ENCODE measurements at places on chromosomes 4 and X.

DNA sequence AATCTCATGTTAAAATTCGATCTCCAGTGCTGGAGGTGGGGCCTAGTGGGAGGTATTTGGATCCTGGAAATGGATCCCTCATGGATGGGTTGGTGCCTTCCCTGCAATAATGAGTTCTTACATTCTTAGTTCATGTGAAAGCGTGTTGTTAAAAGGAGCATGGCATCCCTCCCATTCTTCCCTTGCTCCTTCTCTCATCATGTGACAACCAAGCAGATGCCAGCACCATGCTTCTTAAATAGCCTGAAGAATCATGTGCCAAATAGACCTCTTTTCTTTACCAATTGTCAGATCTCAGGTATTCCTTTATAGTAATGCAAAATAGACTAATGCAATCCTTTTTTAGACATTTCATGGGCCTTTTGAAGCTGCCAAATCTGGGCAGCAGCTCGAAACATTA is 29.0 kb upstream of the CLNK start:
- no peak for DNase-seq

DNA sequence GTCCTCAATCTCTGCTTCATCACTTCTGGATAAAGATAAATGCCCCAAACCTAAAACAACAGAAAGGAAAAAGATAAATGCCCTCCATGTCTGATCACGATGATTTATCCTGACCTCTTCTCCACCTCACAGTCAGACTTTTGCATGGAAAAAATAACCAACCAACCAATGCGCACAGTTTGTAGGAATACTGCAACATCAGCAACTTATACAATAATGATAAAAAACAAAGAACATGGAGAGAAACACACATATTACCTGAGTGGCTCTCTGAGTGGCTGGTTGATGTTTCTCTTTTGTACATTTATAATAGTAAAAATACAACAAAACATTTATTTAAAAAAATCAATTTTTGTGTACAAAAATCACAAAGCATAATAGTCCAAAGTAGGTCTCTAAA is 93.0 kb upstream of the PUDP start:
- no peak for DNase-seq

DNA sequence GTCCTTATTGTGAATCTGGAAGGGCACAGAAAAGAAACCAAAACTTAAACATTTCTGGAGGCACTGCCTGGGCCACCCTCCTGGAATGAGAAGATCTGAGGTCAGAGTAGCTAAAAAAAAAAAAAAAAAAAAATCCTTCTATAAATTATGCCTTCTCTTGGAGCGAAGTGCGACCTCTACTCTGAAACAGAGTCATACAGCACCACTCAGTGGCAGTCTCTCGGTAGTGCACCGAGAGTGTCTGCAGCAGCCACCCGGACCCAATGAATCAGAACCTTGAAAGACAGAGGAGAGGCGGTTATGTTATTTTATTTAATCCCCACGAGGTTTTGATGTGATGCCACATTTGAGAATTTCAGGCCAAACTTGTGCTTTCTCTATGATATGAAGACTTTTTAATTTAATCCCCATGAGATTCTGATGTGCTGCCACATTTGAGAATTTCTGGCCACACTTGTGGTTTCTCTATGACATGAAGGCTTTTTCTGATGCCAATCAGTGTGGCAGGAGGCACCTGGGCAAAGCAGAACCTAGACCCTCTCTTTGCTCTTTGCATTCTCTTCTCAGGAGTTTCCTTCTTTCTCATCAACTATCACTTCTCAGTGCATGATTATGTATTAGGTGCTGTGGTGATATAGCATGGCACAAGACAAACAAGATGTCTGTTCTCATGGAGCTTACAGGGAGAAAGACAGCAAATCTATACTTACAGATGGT is 5.6 kb upstream of the CT47C1 start:
- peak; percentile 63 for DNase-seq

GRCh38 chrX:40094900-40095582 is 2.7 kb downstream of the BCOR start:
- no peak for DNase-seq

GRCh38 chr4:122695226-122695625 is 37.3 kb upstream of the BBS12 start:
- DNase-seq = no peak

GRCh38 chrX:45628041-45628440 is 427.4 kb upstream of the DIPK2B start:
- no peak for DNase-seq

GRCh38 chrX:132384301-132384700 is 104.5 kb downstream of the MBNL3 start:
- DNase-seq = no peak

GRCh38 chrX:82412858-82413257 is 1095.2 kb upstream of the POU3F4 start:
- no peak for DNase-seq

DNA sequence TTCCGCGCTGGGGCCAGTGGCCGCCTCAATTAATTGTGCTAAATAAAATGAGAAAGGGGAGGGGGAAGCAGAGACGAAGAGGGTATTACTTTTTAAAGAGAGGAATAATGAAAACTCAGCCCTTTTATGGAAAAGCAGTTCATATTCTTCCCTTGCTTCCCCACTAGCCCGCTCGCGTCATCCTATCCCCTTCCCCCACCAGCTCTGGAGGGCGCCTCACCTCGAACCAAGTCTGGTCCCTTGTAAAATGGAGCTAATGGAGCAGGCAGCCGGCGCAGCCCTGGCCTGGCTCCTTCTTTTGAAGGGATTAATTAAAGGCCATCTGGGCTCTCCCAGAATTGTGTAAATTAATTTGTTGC is 511 bp upstream of the NKX6-1 start:
- no peak for DNase-seq

DNA sequence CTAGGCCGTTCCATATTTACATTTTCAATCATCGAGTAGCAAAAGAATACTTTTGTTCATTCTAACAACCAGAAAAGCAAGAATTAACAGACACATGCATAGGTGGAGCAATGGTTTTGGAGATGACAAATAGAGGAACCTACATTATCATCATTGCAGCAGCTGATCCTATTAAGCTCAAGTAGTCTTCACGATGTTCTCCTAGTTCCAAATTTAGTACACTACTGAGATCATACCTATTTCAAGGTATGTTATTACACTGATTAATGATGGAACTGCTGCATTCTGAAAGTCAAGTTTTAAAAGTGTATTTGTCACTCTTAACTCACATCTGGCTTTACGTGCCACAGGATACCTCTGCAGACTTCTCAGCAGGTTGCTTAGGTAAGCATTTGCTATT is 87.4 kb downstream of the ADGRA3 start:
- no peak for DNase-seq

DNA sequence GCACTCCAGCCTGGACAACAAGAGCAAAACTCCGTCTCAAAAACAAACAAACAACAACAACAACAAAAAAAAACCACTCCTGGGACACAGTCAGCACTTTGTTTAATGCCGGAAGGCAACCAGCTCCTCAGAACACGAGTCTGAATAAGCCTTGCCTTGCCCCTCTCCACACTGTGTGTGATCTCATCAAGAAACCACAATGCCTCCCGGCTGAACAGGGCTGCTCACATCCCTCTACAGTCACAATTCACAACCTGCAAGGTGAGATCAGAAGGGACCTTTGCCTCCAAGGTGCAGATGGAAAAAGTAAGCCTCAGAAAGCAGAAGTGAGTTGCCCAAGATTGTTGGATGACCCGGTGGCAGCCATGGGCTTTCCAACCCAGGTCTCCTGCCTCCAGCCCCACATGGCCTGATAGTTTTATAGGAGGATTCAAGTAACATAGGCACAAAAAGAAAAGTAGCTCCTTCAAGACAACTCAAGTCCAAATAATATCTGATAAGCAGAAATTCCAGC is 80.8 kb downstream of the JAKMIP1 start:
- DNase-seq = no peak

DNA sequence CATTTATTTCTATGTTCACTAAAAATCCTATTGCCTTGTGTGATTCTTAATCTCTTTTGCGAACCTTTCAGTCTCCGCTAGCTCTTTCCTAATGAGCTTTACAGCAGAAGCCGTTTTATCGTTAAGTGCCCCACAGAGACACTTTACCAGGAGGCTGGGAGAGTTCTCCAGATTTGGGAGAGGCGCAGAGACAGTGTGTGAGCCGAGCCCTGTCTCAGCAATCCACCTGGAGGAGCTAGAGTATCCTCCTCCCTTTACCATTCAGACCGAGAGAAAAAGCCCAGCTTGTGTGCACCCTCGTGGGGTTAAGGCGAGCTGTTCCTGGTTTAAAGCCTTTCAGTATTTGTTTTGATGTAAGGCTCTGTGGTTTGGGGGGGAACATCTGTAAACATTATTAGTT is 54.9 kb upstream of the MTM1 start:
- DNase-seq = no peak

- DNase-seq = no peak
These were observed 68.5 kb downstream of the CYTL1 start for GRCh38 chr4:4950561-4951290.

DNA sequence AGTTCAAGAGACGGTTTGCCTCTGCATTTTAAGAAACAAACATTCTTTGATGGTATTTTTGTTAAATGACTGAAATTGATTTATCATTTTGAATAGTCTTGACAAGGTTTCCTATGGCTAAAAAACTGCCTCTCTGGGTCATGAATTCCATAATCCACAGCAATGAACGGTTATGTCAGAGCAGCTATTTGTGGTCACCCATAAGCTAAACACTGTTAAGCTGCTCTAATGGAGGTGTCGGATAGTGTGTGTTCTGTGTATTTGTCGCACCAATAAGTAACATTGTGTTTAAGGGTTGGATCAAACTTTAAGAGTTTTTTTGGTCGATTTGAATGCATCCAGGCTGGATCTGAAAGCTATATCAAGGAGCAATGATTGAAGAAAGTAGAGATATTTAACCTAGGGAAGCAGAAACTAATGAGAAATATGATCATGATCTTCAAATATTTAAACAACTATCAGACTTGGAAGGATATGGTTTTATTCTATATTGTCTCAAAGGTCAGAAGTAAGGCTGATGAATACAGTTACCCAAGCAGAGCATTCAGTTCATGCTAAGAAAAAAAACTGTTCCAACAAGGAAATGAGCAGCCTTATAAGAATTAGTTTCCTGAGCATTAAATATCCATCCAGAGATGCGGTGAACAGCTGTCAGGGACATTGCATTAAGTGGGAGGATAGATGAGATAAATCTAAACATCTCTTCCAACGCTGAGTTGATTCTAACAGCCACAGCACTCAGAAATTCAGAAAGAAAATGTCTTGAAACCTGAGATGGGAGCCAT is 232.3 kb upstream of the RPS6KA3 start:
- DNase-seq = no peak

DNA sequence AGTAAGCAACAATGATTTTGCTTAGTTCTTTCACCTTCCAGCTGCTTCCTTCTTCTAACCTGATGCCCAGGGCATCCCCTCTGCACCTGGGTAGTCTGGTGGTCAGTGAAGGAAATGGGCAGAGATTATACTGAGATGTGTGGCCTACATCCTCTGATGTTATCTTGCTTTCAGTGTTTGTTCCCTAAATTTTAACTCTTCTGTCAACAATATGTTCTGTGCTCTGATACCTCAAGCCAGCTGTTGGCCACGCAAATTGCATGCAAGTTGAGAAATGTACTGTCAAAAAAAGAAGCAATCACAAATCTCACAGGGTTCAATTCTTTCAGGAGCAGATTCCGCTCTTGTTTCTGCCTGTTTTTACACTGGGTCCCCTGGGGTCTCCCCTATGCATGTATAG is 73.8 kb downstream of the FBXW7 start:
- no peak for DNase-seq

DNA sequence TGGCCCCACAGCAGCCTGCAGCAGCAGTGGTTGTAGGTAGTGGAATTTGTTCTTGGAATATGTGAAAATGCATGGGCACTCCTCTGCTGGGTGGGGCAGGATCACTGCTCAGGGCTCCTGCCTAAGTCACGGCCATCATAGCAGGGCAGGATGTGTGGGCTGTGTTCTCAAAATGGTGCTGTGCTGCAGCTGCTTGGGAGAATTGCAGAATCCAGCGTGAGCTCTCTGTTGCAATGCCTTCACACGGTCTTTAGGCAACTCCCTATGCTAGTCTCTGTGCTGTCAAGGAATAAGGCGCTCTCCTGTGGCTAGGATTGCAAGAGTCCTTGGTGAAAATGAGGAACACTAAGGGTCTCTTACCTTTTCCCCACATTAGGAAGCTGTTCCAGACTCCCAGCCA is 42.9 kb downstream of the F8 start:
- no peak for DNase-seq

- no peak for DNase-seq
These were observed 53.6 kb downstream of the KLF3 start for GRCh38 chr4:38717604-38718003.

GRCh38 chrX:22220941-22221340 is 51.8 kb upstream of the CBLL2 start:
- DNase-seq = no peak

DNA sequence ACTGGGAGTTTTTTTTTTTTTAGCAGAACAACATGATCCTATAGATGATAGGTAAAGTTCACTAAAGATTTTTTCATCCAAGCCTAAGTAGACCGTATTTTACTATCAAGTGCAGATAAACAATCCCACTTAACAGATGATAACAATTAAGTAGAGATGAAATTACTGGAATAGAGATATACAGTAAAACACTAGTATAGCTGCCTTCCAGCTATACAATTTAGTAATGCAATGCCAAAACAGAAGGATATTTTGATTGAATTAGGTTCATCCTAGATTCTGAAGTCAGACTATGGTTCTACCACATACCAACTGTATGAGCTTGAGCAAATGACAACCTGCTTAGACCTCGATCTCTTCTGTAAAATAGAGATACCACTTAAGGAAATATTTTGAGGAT is 24.3 kb downstream of the KLHL8 start:
- DNase-seq = no peak

DNA sequence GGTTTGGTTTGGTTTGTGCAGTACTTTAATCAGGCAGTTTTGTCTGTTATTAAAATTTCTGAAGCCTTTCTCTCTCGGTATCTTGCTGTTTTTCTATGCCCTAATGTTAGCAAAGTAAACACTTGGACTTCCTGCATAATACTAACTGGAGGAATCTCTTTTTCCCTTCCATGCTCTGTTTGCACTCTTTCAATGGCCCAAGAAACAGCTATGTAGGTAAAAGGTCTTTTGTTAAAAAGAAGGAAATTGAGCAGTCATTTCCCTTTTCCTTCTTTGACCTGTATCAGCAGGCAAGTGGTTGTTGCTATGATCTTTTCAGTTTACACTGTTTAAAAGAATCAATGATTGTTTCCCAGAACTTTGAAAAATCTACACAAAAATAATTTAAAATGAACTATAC is 82.7 kb downstream of the CCSER1 start:
- DNase-seq = no peak

- no peak for DNase-seq
These were observed 30.0 kb upstream of the IRF2 start for GRCh38 chr4:184504385-184504784.

All from Calu3 (cell line).